Cortex of kidney (tissue), 1 donor: ENCODE measurements at places on chromosomes 1 and 21.

DNA sequence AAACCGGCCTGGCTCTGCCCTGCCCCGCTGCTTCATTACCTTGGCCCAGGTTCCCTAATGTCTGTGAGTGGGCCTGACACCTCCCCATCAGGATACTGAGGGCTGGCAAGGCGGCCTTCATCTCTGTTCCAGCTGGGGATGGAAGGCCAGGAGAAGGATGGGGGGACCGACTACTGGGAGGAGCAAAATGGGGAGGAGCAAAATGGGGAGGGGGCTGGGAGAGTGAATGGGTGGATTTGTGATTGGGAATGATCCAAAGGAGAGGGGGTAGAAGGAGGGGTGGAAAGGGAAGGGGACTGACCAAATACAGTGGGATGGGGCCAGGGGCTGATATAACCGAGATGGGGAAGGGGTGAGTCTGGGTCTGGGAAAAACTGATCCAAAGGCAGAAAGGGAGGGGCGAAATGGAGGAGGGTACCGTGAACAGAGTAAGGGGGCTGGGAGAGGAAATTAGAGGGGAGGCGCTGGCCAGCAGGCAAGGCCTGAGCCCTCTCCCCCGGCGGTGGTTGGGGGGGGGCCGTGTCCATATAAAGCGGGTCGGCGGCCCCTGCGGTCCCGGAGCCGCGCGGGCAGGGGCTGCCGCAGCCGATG, at the start of gene FOXE3:
TSS of gene FOXE3 (plus strand) at position 558 of the 591 bp plus-strand sequence. CDS start at position 589, 31 bp downstream.
- no peak for DNase-seq

- DNase-seq = no peak
Observed at GRCh38 chr1:245156041-245156735, 1.4 kb downstream of the KIF26B start.

DNA sequence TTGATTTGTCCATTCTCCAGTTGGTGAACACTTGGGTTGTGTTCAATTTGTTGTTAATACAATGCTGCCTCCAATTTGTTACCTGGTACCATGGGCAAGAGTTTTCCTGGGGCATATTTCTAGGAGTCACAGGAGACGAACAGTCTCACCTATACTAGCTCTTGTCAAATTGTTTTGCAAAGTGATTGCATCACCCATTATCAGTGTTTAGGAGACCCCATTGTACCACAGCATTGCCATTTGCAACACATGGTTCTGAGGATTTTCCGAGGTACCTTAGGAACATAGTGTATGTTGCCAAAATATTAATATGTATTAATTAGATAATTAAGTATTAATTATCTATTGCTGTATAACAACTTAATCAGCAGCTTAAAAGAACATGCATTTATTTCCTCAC, 97.8 kb downstream of the LPAR3 start:
- no peak for DNase-seq

- no peak for DNase-seq
Observed at GRCh38 chr1:244439391-244440032, 12.2 kb downstream of the ADSS2 start.
